Stimulated activated CD4-positive, alpha-beta T cell treated with anti-CD3 and anti-CD28 coated beads, Interleukin-2, amount 100 ng/mL, for 24 hours (primary cell): ENCODE measurements at places on chromosomes 3 and 15.
A peak's percentile ranks its signal among the peaks of the same experiment; 100 is the strongest.

- no peak for DNase-seq
Observed at GRCh38 chr3:27610800-27611525, 111.2 kb downstream of the EOMES start.

DNA sequence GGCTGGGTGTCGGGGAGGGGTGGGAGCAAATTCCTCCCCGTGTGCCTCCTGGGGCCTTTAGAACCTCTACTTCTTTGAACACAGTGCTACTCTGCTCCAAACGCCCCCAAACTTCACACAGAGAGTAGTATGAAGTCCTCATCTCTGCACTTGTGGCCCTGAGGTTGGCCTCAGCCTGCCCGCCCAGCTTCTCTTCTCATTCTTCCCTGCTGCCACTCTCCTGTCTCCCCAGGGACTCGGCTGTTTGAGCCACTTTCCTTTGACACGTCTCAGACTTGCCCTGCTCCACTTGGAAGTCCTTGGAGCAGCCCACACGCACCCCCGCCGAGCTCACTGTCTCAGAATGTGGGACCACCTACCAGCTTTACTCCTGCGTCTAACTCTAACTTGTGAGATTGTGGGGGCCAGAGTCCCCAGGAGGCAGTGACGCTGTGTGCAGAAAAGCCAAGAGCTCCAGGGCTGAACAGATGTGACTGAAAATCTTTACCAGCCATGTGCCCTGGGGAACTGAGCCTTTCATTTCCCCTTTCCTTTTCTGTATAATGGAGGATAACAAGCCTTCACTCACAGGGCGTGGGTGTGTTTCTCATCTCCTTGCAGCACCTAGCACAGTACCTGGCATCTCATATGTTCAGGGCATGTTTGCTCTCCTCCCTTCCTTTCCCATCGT lies 233.6 kb upstream of the CTDSPL start:
- no peak for DNase-seq

- DNase-seq: peak; percentile 79
Observed at GRCh38 chr15:73240866-73241499, 127.8 kb downstream of the HCN4 start.

- no peak for DNase-seq
Observed at GRCh38 chr3:188470508-188471130, 316.7 kb downstream of the LPP start.

GRCh38 chr3:160649596-160649995 lies 27.4 kb upstream of the ARL14 start:
- no peak for DNase-seq

DNA sequence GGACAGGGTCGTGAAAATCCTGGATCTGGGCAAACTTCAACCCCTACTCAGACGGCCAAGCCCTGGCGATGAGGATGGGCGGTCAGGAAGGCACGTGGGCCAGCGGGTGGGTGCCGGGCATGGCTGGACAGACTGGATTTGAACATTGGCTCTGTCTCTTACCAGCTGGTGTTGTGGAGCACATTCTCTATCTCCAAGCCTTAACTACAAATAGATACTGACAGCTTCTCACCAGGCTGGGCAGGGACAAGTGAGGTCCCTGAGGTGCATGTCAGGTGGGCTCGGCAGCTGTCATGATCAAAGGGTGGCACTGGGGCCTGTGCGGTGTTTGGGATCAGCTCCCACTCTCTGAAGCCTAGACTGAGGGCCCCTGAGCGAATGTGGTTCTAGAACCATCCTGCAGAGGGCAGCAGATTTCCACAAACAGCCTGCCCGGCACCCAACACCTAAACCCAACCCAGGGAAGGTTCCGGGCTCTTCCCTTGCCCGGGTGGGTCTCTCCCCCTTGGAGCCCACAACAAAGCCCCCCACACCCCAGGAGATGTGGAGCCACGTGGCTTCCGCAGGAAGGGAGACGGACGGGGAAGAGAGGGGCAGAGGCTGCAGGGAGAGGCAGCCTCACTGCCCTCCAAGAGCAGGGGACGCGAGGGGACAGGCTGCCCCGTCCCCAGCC lies 58.4 kb downstream of the RGMA start:
- DNase-seq: peak; percentile 71

- no peak for DNase-seq
Observed at GRCh38 chr3:121969631-121970030, 52.4 kb downstream of the ILDR1 start.

DNA sequence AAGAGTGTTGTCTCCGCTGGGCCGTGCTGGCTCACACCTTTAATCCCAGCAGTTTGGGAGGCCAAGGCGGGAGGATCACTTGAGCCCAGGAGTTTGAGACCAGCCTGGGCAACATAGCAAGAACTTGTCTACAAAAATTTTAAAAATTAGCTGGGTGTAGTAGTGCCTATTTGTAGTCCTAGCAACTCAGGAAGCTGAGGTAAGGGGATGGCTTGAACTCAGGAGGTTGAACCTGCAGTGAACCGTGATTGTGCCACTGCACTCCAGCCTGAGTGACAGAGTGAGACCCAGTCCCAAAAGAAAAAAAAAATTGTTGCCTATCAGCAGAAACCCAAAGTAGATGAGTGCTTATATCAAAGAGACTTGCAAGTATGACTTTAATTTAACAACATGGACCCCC lies 12.7 kb upstream of the AKAP13 start:
- no peak for DNase-seq

DNA sequence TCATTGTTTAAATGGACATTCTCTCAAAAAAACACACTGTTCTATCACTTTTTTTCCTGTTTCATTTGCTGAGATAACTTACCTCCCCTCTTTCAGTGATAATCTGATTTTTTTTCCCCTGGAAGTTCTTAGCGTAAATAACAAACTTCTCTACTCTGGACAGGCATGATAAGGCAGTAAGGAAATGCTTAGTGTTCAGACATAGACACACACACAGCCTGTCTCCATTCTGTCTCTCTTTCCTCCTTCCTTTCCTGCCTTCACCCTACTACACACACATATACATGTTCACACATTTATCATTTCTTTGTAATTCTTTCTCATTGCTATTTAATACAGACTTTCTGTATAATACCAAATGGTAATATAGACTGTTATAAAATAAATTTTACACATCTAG lies 470.8 kb upstream of the ROBO1 start:
- DNase-seq: no peak

- no peak for DNase-seq
Observed at GRCh38 chr3:141275032-141275422, 43.4 kb downstream of the PXYLP1 start.

- DNase-seq: no peak
Observed at GRCh38 chr3:108092501-108092900, 1.7 kb upstream of the CD47 start.

GRCh38 chr3:54180921-54181320 lies 58.6 kb downstream of the CACNA2D3 start:
- no peak for DNase-seq

DNA sequence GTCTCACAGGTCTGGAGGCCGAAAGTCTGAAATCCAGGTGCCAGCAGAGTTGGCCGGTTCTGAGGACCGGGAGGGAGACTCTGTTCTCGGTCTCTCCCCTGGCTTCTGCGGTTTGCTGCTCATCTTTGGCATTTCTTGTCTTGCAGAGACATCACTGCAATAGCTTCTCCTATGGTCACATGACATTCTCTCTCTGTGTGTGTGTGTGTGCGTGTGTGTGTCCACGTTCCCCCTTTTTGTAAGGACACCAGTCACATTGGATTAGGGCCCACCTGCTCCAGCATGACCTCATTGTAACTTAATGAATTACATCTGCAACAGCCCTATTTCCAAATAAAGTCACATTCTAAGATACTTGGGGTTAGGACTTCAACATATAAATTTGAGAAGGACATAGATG lies 12.4 kb upstream of the ATP10A start:
- no peak for DNase-seq

- DNase-seq: no peak
Observed at GRCh38 chr3:42826141-42826540, 16.9 kb downstream of the ACKR2 start.

- DNase-seq: no peak
Observed at GRCh38 chr3:129563850-129564535, 21.0 kb downstream of the H1-8 start.

DNA sequence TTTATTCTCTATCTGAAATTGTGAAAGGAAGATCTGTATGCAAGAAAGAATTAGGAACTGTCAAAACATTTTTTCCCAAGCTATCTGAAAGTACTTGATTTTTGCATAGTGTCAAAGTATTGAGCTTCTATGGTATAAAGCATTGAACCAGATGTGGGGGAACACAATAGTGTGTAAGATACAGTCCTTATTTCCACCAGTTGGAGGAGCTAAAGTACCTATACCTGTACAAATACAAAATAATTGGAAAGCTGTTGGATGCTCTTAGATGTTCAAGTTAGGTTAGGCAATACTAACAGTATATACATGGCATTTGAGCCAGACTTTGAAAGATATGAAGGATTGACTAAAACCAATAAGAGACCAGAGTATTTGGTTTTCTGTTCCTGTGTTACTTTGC lies 148.4 kb downstream of the B3GALNT1 start:
- no peak for DNase-seq

DNA sequence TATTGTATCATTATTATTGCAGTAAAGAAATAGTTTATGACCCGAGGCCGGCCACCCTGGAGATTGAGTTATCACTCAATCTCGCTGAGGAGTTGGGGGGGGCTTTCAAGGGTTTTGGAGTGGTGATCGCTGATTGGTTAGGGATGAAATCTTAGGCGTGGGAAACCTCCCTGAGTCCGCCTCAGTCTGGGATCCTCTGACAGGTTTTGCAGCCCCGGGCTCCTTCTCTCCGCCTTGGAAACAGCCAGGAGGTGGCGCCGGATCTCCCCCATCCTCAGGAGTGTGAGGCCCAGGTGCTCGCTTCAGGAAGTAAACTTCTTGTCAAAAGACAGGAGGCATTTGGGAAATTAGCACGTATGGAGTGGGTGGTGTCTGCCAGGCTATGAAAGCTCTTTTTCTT lies 41.1 kb upstream of the SEC61A1 start:
- no peak for DNase-seq

- DNase-seq: no peak
Observed at GRCh38 chr3:101166150-101166549, 154.2 kb downstream of the IMPG2 start.

DNA sequence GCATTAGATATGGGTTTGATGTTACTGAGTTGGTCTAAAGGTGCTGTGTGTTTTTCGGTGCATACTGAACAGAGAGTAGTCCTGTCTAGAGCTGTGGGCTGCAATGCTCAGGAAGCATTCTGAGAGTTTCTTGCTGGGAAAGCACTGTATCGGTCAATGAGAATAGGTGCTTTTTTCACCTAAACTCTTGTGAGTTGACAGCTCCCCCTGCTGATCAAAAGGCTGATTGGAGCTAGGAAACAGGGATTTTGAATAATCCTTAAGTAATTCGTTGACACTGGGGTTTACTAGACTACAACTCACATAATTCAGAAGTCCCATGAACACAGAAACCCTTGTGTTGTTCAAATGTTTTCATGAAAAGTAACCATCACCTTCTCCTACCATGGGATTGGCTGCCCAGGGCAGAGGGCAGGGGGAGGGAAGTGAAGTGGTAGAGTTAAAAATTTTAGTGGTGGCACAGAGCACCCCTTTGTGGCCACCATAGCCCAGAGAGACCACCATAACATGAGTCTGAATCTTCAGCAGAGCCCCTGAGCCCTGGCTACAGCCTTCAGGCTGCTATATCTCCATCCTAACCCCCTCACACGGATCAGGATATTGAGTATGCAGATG lies 13.0 kb upstream of the MANF start:
- DNase-seq: peak; percentile 64

- DNase-seq: no peak
Observed at GRCh38 chr15:56428821-56429458, 36.0 kb downstream of the MNS1 start.

DNA sequence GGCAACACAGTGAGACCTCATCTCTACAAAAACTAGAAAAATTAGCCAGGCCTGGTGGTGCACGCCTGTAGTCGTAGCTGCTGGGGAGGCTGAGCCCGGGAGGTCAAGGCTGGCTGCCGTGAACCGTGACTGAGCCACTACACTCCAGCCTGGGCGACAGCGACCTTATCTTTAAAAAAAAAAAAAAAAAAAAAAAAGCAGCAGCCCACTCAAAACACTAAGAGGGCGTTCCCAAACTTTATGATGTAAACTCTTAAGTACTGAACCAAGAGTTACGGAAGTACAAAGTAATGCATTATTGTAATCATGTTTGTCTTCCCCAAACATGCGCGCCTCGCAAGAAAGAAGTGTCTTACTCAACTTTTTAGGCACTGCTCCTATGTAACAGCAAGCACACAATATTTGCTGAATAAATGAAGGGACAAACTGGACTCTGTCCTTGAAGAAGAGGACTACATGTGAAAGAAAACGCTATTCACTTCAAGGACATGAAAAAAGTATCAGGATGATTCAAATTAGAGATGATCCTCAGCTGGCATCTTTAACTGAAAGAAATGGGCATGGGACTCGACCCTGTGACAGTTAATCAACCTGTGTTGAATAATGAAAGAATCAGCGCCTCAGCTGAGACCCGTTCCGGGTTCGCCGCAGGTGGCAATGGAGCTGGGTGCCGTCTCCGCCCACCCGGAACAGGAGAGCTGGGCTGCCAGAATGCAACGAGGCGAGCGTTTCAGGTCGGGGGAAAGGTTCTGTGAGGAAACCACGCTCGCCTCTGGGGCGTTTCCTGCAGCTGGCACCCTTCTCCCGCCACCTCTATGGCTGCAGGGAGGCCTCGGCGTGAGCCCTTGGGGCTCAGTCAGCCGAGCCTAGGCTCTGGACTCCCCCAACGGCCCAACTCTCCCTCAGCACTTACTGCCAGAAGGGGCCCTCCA lies 718 bp downstream of the SPG11 start:
- DNase-seq: peak; percentile 81

- no peak for DNase-seq
Observed at GRCh38 chr15:94346282-94346681, 114.9 kb downstream of the MCTP2 start.

DNA sequence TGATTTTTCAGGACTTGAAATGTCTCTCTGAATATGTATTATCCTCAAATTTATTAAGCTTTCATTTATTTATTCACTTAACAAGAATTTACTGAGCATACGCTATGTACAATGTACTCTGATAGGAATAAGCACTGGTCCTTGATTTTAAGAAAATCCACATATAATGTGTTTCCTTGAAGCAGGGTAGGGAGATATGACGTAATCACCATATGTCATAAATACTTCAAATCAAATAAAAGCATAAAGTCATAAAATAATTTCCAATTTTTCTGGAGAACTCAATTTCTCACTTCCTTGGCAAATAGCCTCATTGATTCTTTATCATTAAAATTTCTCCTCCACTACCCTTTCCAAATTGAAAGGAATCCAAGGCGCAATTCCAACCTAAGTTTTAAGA lies 177.8 kb upstream of the GAP43 start:
- DNase-seq: no peak

- no peak for DNase-seq
Observed at GRCh38 chr3:131081224-131081623, 54.5 kb downstream of the NEK11 start.

- DNase-seq: no peak
Observed at GRCh38 chr15:40075298-40076044, 33.2 kb downstream of the BMF start.

GRCh38 chr3:11323813-11324212 lies 51.6 kb downstream of the ATG7 start:
- no peak for DNase-seq

- DNase-seq: no peak
Observed at GRCh38 chr3:44277925-44278324, 36.2 kb downstream of the TOPAZ1 start.

GRCh38 chr3:141764986-141765385 lies 1.8 kb downstream of the GRK7 start:
- DNase-seq: no peak

GRCh38 chr3:148759430-148759829 lies 61.7 kb downstream of the AGTR1 start:
- DNase-seq: no peak

GRCh38 chr3:126103121-126104027 lies 19.4 kb upstream of the SLC41A3 start:
- no peak for DNase-seq

- no peak for DNase-seq
Observed at GRCh38 chr3:187104933-187105332, 34.4 kb downstream of the RPL39L start.
